Uterus (tissue), 4 donors: ENCODE measurements at places on chromosomes 2 and 18. TPM values are rescaled to one million over a fixed set of nuclear protein-coding genes. Genes with fewer than 3 reads are reported as not detected.
A peak's percentile ranks its signal among the peaks of the same experiment; 100 is the strongest.

DNA sequence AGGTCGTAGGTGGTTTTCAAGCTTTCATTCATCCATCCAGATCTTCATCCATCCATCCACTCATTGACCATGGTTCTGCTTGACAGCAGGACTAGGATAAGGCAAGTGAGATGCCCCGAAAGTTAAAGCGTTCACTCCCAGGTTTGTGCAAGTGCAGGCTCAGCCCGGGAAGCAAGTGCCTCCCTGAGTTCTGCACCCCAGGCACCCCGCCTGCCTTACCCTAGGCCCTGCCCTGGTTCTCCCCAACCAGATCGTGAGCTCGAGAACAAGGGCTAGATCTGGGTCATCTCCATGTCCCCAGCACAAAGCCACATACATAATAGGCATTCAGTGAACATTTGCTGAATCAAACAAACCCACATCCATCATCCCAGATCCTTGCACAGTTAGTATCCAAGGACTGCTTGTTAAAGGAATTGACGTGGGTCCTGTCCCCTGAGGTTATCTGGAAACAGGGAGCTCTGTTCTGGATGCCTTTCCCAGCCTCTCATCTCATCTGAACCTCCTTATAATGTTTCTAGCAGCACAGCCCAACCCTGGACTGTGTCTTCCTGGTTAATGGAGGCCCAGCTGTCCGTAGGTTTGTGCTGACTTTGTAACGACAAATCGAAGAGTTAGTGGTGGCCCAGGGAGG lies 116.1 kb upstream of the GPC1 start:
- DNase-seq, result no peak
- no peak overlapping the region for H3K4me3 ChIP-seq
- H3K27ac ChIP-seq, result no peak overlapping the region
- no peaks in the 10 kb centered on the region for H3K36me3 ChIP-seq
- H3K4me1 ChIP-seq, result no peaks in the 10 kb centered on the region
- no peaks in the 10 kb centered on the region for H3K27me3 ChIP-seq

GRCh38 chr2:24365051-24365450 lies 4.7 kb upstream of the ITSN2 start:
- H3K27me3 ChIP-seq, result no peaks in the 10 kb centered on the region
- no peak overlapping the region for H3K27ac ChIP-seq
- peak; percentile 47 for DNase-seq
- H3K36me3 ChIP-seq, result no peaks in the 10 kb centered on the region
- no peak overlapping the region for H3K4me3 ChIP-seq

DNA sequence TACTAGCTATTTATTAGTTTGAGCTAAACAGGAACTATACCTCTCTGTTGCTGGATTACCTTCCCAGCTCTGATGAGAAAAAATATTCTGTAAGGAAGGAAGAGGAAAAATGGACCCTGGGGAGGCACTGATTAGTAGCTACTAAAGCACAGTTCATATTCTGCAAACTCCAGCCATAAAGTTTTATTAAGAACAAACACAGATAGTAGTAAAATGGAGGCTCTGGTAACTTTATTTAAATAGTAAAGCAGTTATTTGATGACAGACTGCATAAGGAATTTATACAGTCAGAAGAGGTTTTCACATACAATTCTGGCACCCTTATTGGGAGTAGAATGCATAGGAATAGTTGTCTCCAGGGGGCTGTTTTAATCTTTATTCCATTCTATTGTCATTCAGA lies 84.1 kb downstream of the XIRP2 start:
- no peaks in the 10 kb centered on the region for H3K4me1 ChIP-seq
- no peak overlapping the region for H3K27ac ChIP-seq
- DNase-seq, result no peak

- no peak for DNase-seq
- no peaks in the 10 kb centered on the region for H3K36me3 ChIP-seq
- no peaks in the 10 kb centered on the region for H3K27me3 ChIP-seq
- no peak overlapping the region for H3K27ac ChIP-seq
- H3K4me1 ChIP-seq, result no peaks in the 10 kb centered on the region
Observed at GRCh38 chr18:73638709-73639108, 508.9 kb downstream of the FBXO15 start.

- H3K4me1 ChIP-seq, result peaks cover 4% of the 10 kb centered on the region
- DNase-seq, result no peak
- H3K4me3 ChIP-seq, result no peak overlapping the region
Observed at GRCh38 chr2:37812414-37812813, 112.7 kb upstream of the RMDN2 start.

DNA sequence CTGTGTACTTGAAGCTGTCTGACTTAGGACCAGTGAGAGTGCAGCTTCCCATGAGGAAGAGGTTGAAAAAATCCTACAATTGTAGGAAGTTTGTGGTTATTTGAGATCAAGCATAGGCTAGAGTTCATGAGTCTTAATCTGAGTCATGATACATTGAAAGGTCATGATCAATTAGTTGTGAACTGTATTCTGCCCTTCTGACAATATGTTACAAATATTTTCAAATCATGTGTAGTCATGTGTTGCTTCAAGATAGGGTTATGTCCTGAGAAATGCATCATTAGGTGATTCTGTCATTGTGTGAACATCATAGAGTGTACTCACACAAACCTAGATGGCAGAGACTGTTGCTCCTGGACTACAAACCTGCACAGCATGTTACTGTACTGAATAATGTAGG lies 68.4 kb upstream of the MFF start:
- no peak overlapping the region for H3K4me3 ChIP-seq
- no peak for DNase-seq
- H3K4me1 ChIP-seq, result no peaks in the 10 kb centered on the region

DNA sequence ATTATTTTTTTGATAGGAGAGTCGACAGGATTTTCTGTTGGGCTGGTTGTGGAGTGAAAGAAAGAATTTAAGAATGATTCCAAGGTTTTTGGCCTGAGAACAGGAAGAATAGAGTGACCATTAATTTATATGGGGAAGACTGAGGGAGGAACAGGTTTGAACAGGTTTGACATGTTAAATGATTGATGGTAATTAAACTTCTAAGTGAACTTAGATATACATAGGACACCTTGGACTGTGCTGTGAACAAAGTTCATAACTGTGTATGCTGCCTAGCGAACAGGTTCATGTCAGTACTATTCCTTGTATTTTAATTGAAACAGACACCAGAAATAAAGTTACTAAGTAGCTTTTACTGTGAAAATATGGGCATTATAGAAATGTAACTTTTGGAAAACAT lies 212.0 kb downstream of the SPAG16 start:
- no peaks in the 10 kb centered on the region for H3K4me1 ChIP-seq
- no peak overlapping the region for H3K27ac ChIP-seq
- H3K4me3 ChIP-seq, result no peak overlapping the region
- H3K27me3 ChIP-seq, result no peaks in the 10 kb centered on the region
- no peak for DNase-seq

- no peak overlapping the region for H3K4me3 ChIP-seq
- no peaks in the 10 kb centered on the region for H3K4me1 ChIP-seq
- no peaks in the 10 kb centered on the region for H3K36me3 ChIP-seq
Observed at GRCh38 chr2:125169022-125169763, 1144.1 kb downstream of the CNTNAP5 start.

DNA sequence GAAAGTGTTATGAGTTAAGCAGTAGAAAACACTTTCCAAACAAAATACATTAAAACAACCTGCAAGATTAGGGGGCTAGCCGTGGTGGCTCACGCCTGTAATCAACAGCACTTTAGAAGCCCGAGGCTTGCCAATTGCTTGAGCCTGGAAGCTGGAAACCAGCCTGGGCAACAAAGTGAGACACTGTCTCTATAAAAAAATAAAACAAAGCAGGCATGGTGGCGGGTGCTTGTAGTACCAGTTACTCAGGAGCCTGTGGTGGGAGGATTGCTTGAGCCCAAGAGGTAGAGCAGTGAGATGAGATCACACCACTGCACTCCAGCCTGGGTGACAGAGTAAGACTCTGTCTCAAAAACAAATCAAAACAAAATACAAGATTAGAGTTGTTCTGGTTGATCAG lies 208.3 kb downstream of the ERBB4 start:
- no peaks in the 10 kb centered on the region for H3K27me3 ChIP-seq
- no peaks in the 10 kb centered on the region for H3K36me3 ChIP-seq
- H3K4me1 ChIP-seq, result no peaks in the 10 kb centered on the region
- no peak for DNase-seq
- no peak overlapping the region for H3K4me3 ChIP-seq

DNA sequence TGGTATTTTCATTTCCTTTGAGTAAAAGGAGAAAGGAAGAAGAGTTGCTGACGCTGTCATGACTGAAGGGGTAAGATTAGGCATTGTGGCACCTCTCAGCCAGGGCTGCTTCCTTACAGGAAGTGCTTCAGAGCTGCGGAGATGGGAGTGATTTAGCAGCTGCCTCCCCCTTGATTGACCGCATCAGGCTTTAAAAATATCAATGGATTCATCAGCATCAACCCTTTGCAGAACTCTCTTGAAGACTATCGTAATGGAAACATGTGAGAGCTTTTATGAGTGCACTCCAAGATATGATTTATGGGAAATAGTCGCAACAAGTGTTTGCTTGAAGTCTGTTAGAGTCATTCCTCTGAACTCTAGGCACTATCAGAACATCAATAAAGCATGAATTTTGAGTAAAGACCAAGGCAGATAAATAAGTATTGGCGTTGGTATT lies 141.1 kb downstream of the CSRNP3 start:
- no peak overlapping the region for H3K27ac ChIP-seq
- no peaks in the 10 kb centered on the region for H3K4me1 ChIP-seq
- peaks cover 3% of the 10 kb centered on the region for H3K36me3 ChIP-seq
- no peaks in the 10 kb centered on the region for H3K27me3 ChIP-seq

DNA sequence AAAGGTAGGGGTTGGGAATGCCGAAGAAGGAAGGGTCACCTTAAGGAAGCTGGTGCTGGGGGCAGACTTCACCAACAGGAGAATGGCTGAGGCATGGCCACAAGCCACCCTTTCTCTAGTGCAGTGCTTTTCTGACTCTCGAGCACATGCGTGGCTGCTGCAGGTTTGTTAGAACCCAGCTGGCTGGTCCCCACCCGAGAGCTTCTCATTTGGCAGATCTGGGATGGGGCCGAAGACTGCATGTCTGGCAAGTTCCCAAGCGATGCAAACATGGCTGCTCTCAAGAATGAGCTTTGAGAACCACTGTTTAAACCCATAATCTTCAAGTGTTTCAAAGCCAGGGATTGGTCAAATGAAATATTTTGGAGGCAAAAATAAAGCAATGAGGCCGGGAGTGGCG lies 63.2 kb downstream of the LONRF2 start:
- no peak for DNase-seq
- H3K27me3 ChIP-seq, result no peaks in the 10 kb centered on the region
- no peaks in the 10 kb centered on the region for H3K4me1 ChIP-seq
- H3K4me3 ChIP-seq, result no peak overlapping the region
- H3K27ac ChIP-seq, result no peak overlapping the region

DNA sequence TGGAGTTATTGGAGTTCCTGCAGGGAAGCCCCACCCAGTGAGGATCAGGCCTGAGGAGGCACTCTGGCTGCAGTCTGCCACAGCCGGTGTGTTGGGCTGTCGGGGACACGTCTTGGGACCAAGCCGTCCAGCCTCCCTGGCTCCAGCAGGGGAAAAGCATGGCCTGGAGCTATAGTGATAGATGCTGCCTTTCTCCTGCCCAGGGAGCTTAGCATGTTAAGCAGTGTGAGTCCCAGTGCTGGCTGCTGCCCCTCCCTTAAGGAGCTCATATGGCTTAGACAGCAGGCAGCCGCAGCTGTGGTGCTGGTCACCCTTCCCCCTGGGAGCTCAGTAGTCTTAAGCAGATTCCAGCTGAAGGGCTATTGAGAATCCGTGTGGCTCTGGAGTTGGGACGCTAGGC lies 78.9 kb downstream of the CERS6 start:
- H3K27ac ChIP-seq, result no peak overlapping the region
- no peaks in the 10 kb centered on the region for H3K4me1 ChIP-seq
- H3K36me3 ChIP-seq, result no peaks in the 10 kb centered on the region
- H3K4me3 ChIP-seq, result no peak overlapping the region
- no peak for DNase-seq

Gene ESCO1
- 35.7 TPM for total RNA-seq

Gene SGPP2
- total RNA-seq, result 4.2 TPM
